ENCODE measurements at places on chromosomes 16 and 17.

DNA sequence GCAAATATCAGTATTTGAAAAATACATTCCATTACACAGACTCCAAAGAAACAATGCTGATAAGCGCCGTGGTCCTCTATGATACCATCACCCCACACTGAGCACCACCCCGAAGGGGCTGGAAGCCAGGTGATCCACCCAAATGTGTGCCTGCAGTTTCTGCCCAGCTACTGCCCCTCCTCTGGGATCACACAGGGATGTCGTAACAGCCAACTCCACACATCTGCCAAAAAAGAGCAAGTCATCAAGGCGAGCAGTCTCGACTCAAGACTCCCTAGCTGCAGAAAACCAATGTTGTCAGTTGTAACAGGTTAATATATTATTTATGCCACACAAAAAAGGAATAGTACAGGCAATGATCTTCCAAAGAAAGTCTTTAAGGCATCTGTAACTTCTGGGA, 21.0 kb downstream of the CYB5D2 start:
- peak; percentile 88 for DNase-seq

GRCh38 chr17:63189082-63189481, 223.0 kb downstream of the TANC2 start:
- DNase-seq, result peak; percentile 14

DNA sequence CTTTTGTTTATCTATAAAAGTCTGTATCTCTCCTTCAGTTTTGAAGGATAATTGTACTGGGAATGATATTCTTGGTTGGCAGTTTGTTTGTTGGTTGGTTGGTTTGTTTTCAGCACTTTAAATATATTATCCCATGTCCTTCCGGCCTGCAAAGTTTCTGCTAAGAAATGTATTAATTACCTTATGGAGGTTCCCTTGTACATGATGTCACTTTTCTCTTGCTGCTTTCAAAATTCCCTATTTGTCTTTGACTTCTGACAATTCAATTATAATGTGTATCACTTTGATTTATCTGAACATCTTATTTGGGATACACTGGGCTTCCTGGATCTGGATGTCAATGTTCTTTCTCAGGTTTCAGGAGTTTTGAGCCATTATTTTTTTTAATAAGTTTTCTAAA, 4.1 kb upstream of the KRT34 start:
- no peak for DNase-seq

- DNase-seq, result no peak
Measured at GRCh38 chr16:24626256-24626655, 86.9 kb downstream of the RBBP6 start.

GRCh38 chr17:8162997-8163977, 539 bp upstream of the VAMP2 start:
- no peak for DNase-seq

DNA sequence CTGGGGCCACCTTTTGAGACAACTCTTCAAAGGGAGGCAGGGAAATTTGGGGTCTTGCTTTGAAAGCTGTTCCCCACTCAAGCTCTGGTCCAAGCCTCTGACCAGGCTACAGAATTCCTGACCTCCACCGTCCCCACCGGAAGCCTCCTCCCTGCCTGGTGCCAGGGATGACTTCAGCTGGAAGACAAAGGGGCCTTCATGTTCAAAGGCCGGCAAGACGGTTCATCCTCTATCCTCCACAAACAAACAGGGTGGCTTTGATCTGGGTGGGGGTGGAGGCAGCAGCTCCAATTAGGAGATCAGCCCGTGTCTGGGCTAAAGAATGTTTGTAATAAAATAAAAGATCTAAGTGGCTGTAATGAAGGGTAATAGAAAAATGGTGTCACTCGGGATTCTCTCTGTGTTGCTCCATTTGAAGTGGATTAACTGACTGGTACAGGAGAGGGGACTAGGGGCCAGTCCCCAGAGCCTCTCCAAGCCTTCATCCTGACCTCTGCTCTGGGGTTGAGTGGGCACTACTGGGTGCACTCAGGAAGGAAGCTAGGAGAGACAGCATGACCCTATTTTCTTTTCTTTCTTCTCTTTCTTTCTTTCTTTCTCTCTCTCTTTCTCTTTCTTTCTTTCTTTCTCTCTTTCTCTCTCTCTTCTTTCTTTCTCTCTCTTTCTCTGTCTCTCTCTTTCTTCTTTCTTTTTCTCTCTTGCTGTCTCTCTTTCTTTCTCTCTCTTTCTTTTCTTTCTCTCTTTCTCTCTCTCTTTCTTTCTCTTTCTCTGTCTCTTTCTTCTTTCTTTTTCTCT, 27.5 kb upstream of the NKD1 start:
- DNase-seq, result no peak

DNA sequence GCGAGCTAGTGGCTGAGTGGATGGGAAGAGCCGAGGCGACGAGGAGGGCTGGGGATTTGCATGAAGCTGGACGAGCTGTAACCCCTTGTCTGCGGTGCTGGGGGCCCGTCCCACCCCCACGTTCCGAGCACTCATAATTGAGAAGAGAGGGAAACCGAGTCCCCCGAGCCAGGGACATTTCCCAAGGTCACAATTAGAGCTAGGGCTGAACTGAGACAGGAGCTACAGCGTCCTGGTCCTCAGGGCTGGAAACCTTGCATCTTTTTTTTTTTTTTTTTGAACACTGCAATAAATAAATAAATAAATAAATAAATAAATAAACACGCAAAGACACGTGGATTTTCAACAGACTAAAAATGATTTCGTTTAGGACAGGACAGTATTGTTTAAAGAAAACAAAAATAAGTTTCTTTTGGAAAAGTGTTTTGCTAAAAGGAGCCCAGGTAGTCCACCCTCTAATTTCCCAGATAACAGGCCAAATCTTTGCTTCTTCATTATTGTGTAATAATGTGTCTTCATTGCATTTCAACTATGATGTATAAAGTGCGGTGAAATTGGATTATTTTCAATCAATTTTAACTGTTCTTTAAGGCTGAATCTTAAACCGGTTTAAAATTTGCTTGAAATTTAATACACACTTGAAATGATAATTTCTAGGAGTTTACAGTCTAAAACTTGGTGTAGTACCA, 992 bp downstream of the GDPD1 start:
- peak; percentile 7 for DNase-seq

GRCh38 chr16:54936201-54936978, 5.7 kb downstream of the IRX5 start:
- DNase-seq, result peak; percentile 45

GRCh38 chr17:7767405-7768021, 50.0 kb downstream of the DNAH2 start:
- no peak for DNase-seq

DNA sequence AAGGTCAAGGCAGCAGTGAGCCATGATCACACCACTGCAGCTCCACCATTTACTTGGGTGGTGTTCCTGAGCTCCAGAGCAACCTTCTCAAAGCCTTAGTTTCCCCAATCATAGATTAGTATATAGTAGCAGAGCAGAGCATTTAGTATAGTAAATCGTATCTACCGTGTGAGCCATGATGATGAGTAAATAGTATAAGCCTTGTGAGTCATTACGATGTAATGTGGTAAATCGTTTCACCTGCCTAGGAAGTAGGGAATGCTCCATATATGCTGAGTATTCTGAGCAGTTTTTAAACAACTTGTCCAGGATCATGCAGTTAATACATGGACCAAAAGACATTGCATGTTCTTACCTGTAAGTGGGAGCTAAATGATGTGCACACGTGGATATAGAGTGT, 66.4 kb downstream of the SCNN1B start:
- no peak for DNase-seq

DNA sequence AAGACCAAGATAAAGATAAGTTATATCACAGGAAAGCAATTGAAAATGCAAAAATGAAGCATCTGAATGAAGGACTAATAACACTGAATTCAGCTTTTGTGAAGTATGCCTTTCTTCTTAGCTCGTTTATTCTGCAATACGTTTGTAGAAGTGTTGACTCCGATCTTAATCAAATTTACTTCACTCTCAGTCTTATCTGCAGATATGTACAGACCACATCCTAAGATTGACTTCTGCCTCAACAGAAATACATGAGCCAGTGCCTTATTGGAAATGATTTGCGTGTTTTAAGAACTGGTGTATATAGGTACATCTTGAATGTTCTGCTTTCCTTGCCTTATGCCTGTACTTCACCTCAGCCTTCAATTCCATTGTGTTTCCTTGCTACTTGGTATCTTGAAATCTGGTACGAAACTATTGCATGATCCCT, 1.3 kb downstream of the ATF7IP2 start:
- DNase-seq, result no peak

DNA sequence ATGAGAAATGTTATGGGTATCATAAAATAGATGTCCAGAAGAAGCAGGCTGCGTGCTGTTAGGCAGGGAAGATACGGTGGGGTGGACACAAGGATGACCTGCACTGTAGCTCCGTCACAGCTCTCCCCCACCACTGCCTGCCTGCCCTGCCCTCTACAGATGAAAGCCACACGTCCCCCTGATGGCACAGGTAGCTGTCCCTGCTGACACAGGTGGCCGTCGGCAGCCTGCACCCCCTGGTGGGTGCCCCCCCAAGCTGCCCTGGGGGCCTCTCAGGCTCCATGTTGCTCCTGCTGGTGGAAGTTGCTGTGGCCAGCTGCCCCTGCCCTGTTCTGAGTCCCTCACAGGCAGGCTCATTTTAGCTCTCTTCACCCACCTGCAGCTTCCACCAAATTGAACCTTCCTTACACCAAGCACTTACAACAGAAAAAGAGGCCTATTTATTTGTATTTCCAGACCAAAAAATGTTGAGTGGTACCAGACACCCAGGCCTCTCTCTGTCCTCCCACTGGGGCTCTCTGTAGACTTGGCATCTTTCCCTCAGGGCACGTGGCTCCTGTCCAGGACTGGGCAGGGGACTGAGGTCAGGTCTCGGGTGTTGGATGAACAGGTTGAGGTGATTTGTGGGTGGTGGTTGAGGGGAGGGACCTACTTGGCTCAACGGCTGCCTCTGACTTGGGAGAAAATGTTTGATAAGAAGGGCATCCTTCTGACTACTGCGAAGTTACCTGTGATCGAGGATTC, 50.1 kb upstream of the CACNG5 start:
- DNase-seq, result no peak

- DNase-seq, result peak; percentile 55
Measured at GRCh38 chr16:87487361-87487924, 5.4 kb downstream of the ZCCHC14 start.

- DNase-seq, result no peak
Measured at GRCh38 chr17:5644065-5644464, 59.8 kb upstream of the NLRP1 start.

- DNase-seq, result no peak
Measured at GRCh38 chr17:57655553-57655952, 89.5 kb downstream of the CCDC182 start.

- DNase-seq, result no peak
Measured at GRCh38 chr16:12879812-12880211, 21.6 kb upstream of the SHISA9 start.

- DNase-seq, result no peak
Measured at GRCh38 chr16:67087803-67088202, 21.9 kb upstream of the PHAF1 start.

DNA sequence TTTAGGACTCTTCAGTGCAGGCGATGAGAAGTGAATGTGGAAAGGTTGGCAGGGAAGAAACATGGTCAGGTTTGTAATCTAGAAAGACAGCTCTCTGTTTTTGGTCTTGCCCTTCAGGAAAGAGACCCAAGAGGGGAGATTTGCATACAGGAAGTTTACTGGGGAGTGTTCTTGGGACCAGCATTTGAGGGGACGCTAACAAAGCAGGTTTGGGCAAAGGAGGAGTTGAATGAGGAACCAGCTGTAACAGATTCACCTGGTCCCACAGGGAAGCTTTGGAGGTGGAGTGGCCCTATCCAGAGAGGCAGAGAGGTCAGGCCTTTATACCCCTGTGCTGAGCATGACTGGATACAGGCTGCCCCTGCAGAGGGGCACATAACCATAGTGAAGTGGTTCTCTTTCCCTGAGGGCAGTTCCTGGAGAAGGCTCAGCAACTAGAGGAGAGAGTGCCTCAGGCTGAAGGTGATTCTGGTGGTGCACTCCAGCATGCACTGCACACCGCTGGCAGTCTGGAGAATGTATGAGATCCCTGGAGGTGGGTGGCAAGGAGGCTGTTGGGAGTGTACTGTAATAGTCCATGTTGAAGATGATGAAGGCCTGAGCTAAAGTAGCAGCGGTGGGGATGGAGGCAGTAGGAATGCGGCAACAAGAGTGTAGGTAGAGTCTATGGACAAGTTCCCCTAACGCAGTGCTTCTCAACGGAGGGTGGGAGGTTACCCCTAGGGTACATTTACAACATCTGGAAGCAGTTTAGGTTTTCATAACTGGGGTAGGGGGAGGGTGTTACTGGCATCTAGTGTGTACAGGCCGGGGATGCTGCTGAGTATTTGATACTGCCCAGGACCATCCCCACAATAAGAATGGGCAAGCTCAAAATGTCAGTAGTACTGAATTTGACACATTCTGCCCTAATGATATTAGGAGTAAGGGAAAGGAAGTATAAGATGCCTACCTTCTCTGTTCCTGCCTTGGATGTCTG, 37.2 kb downstream of the MAP2K6 start:
- DNase-seq, result no peak

GRCh38 chr16:83117810-83118209, 491.0 kb downstream of the CDH13 start:
- no peak for DNase-seq

- no peak for DNase-seq
Measured at GRCh38 chr17:60363700-60364405, 28.1 kb downstream of the USP32 start.

DNA sequence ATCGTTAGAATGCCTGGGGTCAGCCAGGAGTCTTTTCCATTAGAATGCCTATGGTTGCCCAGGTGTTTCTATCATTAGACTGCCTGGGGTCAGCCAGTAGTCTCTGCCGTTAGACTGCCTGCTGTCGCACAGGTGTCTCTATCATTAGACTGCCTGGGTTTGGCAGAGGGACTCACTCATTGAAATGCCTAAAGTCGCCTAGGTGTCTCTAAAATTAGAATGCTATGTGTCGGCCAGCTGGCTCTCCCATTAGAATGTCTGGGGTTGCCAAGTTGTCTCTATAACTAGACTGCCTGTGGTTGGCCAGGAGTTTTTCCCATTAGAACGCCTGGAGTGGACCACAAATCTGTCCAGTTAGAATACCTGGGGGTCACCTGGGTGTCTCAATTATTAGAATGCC, 2266.5 kb downstream of the TP53TG3F start:
- no peak for DNase-seq

DNA sequence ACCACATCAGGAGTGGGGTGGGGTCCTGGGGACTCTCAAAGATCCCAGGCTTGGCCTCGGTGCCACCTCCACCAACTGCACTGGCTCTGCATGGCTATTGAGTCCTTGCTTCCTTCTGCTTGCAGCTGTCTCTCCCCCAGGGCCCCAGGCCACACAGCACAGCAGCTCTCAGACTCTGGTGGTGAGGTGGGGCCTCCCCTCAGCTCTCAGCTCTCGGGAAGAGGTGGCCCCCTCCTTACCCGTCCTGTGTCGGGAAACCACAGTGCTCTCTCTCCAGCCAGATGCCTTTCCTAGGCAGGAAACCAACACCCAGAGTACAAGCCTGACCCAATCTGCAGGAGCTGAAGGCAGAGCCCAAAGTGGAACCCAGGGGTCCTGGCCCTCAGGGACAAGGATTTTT, 18.5 kb downstream of the SRCIN1 start:
- DNase-seq, result no peak

All from AG20443 (cell line).